NCI-H1105 treated with DMSO at 0.1 percent for 48 hours (cell line): ENCODE measurements at places on chromosomes 4 and X.
A peak's percentile ranks its signal among the peaks of the same experiment; 100 is the strongest.

- peak; percentile 57 for DNase-seq
Measured at GRCh38 chr4:140152013-140152703, 1.8 kb downstream of the MAML3 start.

DNA sequence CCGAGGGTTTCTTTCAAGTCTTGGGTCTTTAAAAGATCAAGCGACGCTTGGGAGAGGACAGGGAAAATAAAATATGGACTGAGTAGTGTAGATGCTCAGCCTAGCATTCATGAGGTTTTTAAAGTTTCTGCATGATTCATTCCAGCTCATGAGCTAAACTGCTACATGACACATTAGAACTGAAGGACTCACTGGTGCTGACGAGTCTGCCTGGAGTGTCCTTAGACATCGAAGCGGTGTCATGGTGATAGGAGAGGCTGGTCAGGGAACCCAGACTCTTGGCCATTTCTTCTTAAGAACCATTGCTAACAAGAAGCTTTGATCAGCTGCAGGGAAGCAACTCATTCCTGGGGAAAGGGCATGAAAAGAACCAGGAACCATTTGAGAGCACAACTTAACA lies 158.6 kb downstream of the TRIML1 start:
- no peak for DNase-seq

DNA sequence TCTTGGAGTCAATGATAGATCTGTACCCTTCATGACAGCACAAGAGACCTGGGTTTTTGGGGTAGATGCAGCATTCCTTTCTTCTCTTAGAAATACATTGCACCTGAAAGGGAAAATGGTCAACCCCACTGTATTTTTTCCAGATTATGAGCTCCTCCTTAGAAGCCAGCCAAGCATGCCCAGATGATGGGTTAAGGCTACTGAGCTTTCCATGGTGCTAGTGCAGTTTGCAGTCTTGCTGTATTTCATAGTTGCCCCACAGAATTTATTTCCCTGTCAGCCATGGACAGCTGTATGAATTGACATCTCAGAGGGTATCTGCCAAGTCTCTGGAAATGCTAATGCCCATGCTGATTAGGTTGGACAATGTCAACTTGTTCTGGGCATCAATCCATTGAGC lies 73.7 kb upstream of the H2AZ1 start:
- no peak for DNase-seq

GRCh38 chr4:42330002-42330592 lies 67.2 kb upstream of the SHISA3 start:
- no peak for DNase-seq

DNA sequence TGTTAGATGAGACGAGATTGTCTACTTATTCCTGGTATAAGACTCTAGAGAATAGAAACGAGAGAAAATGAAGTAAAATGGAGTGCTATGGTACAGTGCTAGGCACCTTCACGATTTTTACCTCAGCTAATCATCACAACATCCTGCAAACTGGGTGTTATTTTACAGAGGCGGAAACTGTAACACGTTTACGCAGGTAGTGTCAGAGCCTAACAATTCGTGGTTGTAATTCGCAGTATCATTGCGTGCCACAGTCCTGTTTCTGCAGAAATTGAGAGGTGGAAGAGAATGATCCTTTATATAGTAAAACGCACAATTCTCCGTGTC lies 383 bp upstream of the TBC1D19 start:
- peak; percentile 71 for DNase-seq

DNA sequence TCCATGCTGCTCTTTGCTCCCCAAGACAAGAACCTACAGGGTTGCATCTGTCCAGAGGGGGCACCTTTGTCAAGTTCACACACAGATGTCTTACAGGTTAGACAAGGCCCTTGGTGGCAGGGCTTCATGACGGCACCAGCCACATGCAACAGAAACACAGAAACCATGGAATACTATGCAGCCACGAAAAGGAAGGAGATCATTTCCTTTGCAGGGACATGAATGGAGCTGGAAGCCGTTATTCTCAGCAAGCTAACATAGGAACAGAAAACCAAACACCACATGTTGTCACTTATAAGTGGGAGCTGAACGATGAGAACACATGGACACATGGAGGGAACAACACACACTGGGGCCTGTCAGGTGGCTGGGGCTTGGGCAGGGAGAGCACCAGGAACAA lies 85.1 kb upstream of the NDP start:
- no peak for DNase-seq

GRCh38 chr4:10965196-10965595 lies 280.6 kb upstream of the CLNK start:
- DNase-seq = no peak

DNA sequence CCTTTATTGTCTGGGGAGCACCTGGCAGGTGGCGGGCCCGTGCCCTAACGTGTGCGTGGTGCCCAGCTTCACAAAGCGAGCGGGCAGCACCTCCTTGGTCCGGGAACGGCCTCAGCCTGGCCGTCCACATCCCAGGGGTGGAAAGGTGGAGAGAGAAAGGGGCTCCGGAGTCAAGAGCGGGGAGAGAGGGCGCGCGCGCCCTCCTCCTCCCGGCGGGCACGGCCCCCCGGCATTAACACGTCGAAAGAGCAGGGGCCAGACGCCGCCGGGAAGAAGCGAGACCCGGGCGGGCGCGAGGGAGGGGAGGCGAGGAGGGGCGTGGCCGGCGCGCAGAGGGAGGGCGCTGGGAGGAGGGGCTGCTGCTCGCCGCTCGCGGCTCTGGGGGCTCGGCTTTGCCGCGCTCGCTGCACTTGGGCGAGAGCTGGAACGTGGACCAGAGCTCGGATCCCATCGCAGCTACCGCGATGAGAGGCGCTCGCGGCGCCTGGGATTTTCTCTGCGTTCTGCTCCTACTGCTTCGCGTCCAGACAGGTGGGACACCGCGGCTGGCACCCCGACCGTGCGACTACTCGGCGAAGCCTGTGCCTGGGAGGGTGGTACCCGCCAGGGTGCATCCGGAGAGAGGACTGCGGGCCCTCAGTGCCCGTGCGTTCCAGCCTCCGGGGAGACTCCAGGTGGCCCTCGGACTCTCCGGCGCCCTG lies at the start of gene KIT:
Gene KIT (plus strand): TSS at position 407 of the 701 bp plus-strand sequence. CDS start 58 bp downstream, at position 465.
- peak; percentile 74 for DNase-seq

DNA sequence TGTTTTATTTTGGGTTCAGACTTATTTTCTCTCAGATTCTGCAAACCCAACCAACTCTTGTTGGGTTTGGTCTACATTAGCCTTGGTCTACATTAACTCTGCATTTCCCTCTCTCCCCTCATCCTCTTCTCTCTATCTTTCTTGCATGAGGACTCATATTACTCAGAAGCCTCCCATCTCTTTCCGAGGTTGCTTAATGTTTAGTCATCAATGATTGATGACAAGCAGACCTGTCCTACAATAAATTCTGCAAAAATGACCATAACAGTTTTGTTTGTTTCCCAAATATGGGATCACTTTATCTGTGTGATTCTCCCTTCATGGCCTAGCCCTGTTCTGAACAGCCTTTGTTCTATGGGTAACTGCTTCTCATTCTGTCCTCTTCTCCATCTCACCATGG lies 75.2 kb downstream of the GABRB1 start:
- DNase-seq = no peak

GRCh38 chr4:133270021-133270570 lies 121.0 kb downstream of the PCDH10 start:
- no peak for DNase-seq

DNA sequence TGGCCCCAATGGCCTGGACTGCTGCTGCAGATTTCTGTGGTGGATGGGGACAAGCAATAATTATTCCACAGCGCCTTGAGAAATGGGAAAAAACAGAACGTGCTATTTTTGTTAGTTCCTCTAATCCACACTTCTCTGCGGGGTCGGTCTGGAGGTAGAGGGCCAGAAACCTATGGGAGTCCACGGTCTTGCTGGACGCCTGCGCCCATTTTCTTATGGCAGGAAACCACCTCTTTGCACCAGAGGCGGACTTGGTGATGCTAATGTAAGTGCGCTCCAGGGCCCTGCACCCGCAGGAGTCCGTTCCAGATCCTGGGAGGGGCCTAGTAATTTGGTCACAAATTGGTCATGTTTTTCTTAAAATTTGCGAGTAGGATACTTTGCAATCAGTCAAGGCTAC lies 25.9 kb upstream of the CLDN24 start:
- DNase-seq = no peak

GRCh38 chr4:186134257-186134656 lies 29.8 kb downstream of the FAM149A start:
- no peak for DNase-seq

DNA sequence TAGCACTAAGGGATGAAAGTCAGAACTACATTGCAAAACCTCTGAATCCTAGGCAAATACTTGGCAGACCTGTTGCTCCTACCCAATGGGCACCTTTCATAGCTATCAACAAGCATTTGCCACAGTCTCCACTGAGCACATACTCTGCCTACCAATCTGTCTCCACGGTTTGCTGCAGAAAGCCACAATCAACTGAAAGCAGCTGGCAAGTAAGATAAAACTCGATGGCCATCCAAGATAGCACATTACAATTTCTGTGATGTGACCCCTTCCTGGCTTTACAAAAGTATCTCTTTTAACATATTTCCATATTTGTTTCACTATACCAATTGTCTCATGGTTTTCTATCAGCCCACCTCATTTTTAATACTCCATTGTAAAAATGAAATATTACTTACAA lies 1060.5 kb upstream of the INTU start:
- DNase-seq = no peak

DNA sequence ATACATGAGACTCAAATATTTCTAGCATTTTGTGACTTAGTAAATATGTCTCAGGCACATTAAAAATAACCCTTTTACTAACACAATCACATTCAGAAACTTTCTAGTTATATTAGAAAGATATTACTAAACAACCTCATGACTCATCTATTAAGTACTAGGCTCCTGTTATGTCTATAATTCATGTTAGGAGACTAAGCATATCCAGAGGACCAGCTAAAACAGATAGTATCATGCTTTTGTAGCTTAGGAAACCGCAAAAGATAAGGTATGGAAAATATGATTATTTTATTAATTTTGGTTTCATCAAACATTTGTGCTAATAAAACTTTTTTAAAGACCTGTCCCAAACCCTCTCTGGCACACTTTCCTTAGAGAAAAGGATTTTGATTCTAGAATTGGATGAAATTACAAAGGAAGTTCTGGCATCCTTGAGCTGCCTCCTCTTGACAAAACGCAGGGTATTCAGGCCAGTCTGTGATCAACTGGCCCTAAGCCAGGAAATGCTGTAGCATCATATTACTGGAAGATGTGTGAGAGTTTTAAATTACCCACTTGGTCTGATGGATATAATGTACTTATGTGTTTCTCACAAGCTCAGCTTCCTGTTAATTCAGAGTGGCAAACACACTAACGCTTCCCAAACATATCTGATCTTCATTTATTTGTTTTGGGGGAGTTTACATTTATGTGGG lies 60.4 kb downstream of the NRK start:
- peak; percentile 78 for DNase-seq

DNA sequence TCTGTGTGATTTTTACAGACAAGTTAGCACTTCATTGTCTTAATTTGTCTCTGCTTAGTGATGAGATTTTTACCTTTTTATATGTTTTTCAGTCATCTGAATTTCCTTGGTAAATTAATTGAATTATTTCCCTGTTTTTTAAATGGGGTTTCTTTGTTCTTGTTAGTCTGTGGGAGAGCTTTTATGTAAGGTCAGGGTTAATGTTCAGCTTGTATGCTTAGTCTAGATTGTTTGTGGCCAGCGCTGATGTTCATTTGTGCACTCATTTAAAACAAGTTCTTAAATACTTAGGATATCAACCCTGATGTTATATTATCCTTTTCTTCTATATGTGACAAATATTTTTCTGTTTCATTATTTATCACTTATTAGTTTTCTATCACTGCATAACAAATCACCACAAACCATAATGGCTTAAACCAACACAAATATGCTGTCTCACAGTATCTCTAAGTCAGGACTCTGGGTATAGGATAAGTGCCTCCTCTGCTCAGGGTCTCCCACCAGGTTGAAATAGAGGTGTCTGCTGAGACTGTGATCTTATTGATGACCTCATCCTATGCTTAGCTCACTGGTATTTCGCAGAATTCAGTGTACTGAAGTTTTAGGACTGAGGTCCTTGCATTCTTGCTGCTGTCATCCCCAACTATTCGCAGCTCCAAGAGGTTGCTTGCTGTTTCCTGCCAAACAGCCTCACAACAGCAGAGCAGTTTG lies 53.2 kb downstream of the ATP10D start:
- DNase-seq = no peak

DNA sequence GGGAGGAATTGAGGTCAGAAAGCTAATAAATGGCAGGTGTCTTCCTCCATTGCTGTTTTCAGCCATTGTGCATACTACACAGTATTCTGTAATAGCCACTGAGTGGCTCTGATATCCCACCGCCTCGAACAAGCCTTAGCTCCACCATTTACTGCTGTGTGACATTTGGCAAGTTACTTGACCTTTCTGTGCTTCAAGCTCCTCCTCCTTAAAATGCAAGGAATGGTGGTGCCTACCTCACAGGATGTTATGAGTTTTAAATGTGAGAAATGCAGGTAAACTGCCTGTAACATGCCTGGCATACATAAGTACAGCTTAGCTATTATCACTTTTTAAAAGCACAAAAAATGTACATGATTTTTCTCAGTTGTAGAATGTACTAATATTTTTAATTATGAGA lies 421.0 kb downstream of the MAPK10 start:
- DNase-seq = no peak

- no peak for DNase-seq
Measured at GRCh38 chr4:176319151-176319703, 539 bp upstream of the SPCS3 start.

DNA sequence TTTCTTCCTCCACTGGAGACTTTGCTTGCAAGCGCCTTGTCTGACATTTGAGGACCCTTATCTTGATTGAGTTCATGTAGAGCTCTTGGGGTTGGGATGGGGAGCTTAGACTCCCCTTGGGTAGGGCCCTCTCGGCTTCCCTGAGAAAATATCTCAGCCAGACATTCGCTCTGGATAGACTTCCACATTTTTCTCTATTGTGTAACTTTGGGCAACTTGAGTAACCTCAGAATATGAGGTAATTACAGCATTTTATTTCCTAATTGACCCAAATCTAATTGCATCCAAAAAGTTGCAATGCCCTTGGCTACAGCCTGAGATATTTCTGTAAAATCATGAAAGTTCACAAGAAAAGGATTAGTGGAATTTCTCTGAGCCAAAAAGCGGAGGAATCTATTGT lies 102.8 kb upstream of the MXRA5 start:
- no peak for DNase-seq

DNA sequence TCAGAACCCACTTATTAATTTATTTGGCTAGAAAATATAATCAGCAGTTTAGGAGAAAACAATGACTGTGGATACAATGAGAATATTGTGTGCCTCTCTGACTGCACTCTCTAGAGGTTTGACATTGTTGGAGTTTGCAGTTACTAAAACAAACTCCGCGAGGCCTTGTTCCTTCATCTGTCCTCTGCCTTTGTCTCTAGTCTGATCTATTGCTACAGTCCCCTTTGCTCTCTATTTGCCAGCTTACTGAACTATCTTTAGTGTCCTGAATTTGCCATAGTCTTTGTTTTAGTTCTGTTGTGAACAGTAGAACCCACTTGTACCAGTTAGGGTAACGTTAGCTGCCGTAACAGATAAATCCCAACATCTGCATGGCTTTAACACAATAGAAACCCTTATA lies 81.4 kb upstream of the RPS6KA3 start:
- no peak for DNase-seq
